Activated T-cell treated with anti-CD3 and anti-CD28 coated beads, Interleukin-2, amount 50 U/mL, for 72 hours (primary cell): ENCODE measurements at places on chromosomes 11 and 22. TPM values are rescaled to one million over a fixed set of nuclear protein-coding genes. Genes with fewer than 3 reads are reported as not detected.

Gene FXYD2
- total RNA-seq: 3.7 TPM

Gene SEC14L6
- not detected for total RNA-seq

Gene CARD18
- not detected for total RNA-seq

Gene CLDN5
- 0.30 TPM for total RNA-seq

DNA sequence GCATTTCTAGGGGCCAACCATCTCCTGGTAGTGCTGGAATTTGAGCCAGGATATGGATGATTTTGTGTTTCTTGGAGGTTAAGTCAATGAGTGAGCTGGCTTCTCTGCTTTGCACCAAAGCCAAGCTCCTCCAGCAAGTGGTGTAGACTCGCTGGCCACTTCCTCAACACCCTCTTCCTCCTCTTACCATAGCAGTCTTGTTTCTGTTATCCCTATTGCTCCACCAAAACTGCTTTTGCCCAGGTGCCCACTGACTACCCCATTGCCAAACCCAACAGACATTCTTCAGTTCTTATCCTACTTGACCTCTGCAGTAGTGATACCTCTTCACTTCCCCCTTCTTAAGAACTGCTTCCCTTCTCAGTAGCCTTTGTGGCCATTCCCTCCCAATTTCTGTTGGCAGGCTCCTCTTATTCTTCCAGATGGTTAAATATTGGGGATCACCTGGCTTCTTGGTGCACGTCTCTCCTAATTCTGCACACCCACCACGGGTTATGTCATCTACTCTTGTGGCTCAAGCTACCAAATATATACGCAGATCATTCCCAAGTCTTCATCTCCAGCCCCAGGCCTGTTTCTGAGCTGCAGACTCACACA lies 7.0 kb upstream of the PRG2 start:
- no peak overlapping the region for H3K4me3 ChIP-seq
- H3K36me3 ChIP-seq: no peaks in the 10 kb centered on the region
- no peak for DNase-seq
- no peaks in the 10 kb centered on the region for H3K27me3 ChIP-seq
- no peaks in the 10 kb centered on the region for H3K4me1 ChIP-seq

- H3K4me1 ChIP-seq: peaks cover 17% of the 10 kb centered on the region
- H3K36me3 ChIP-seq: no peaks in the 10 kb centered on the region
- no peak overlapping the region for H3K27ac ChIP-seq
- DNase-seq: no peak
Measured at GRCh38 chr11:4479644-4480043, 2.8 kb upstream of the OR52K1 start.

- no peaks in the 10 kb centered on the region for H3K36me3 ChIP-seq
- peaks cover 52% of the 10 kb centered on the region for H3K27me3 ChIP-seq
- no peak for DNase-seq
- no peak overlapping the region for H3K27ac ChIP-seq
- H3K4me1 ChIP-seq: peaks cover 4% of the 10 kb centered on the region
Measured at GRCh38 chr11:22347857-22348487, 9.8 kb downstream of the SLC17A6 start.

DNA sequence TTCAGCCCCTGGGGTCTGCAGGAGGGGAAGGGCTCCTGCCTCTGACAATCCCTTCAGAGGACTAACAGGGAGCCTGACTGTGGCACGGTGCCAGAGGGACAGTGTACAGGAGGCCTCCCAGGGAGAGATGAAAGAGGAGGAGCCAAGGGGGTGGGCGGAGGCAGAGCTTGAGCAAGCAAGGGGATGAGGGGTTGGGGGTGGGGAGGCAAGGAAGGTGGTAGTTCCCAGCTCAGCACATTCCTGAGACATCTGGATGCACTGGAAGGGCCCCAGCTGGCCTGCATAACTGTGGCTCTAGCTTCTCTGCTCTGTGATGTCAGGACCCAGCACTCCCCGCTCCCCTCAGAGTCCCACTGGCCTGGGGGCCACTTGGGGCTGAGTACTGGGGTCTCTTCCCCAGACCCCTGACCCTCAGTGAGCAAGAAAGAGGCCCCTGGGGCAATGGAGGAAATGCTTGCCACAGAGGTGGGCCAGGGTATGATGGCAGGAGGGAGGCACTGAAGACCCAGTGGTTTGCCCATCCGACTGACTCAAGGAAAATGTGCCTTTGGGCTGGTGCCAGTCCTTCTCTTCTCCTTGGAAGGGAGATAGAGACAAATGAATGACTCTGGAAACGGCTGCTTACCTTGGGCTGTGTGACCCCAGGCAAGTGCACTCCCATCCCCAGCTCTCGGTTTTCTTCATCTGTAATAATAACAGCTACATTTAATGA lies 13.3 kb downstream of the CREB3L1 start:
- no peak overlapping the region for H3K4me3 ChIP-seq
- no peak overlapping the region for H3K27ac ChIP-seq
- peaks cover 7% of the 10 kb centered on the region for H3K27me3 ChIP-seq
- no peaks in the 10 kb centered on the region for H3K36me3 ChIP-seq
- H3K4me1 ChIP-seq: peaks cover 3% of the 10 kb centered on the region

DNA sequence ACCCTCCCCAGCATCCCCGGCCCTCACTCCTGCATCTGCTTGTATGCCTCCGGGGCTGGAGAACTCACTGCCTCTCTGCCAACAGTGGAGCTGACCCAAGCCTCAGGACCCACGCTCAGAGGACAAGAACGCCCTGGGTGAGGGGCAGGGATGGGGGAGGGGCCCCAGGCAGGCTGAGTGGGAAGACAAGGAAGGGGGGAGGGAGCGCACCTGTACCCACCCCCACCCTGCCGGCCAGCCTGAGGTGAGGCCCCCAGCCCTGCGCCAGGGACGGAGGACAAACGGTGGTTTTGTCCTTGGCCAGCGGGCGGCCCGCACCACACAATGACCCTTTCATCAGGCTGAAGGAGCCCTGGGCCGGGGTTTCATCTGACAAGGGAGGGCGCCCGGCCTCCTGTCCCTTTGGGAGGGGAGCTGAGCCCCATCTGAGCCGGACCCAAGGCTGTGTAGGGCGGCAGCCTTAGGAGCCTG lies 10.0 kb downstream of the WNT7B start:
- DNase-seq: no peak
- no peaks in the 10 kb centered on the region for H3K4me1 ChIP-seq
- H3K36me3 ChIP-seq: no peaks in the 10 kb centered on the region
- no peak overlapping the region for H3K4me3 ChIP-seq
- H3K27me3 ChIP-seq: peaks cover 13% of the 10 kb centered on the region

Gene FAM118B
- total RNA-seq: 11.1 TPM

Gene SLN
- total RNA-seq: not detected

DNA sequence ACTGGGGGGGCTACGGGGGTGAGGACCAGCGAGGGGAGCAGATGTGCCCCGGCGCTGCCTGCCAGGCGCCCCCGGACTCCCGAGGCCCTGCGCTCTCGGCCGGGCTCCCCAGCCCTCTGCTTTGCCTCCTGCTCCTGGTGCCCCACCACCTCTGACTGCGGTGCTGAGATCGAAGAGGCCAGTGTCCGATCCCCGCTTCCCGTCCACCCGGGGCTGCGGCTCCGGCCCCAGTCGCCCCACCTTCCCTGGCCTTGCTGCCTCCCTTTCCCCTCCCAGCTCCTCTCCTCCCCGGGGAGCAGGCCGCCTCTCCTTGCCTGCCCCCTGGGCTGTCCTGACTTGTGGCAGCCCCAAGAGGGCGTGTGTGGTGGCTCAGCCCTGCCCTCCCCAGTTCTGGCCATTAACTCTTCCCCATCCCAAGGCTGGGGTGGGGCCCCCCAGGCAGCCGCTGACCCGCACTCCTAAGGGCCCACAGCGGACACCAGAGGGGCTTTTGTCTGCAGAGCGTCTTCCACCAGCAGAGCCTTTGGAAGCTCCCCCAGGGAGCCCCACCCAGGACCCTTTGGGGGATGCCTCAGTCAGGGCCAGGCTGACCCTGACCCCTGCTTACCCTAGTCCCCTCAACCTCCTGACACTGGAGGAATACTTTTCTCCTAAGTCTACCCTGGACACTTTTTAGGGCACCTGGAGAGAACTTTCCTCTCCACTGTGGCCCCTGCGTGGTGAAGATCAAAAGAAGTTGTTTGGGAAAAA lies 16.6 kb downstream of the RTN4RL2 start:
- peak; percentile 40 for DNase-seq
- H3K27me3 ChIP-seq: peaks cover 33% of the 10 kb centered on the region
- H3K4me3 ChIP-seq: peak overlapping the region; percentile 80
- peaks cover 42% of the 10 kb centered on the region for H3K4me1 ChIP-seq
- no peaks in the 10 kb centered on the region for H3K36me3 ChIP-seq
- no peak overlapping the region for H3K27ac ChIP-seq

Gene DDX10
- total RNA-seq: 24.9 TPM

Gene CRYBA4
- 0.63 TPM for total RNA-seq

DNA sequence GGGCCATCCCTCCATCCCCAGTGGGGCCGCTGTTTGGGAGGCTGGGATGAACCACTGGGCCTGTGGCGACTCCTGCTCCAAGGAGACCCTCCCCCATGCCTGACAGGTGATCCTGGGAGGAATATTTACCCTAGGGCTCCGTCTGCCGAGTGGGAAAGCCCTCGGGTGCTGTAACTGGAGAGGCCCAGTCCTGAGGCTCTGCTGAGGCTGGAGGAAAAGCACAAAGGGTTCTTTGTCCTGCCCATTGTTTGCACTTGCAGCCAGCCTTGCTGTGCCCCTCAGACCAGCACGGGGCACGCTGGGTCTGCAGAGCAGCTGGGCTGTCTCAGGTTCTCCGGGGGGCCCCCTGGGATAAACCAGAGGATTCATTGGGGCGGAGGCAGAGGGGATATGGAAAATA lies 321.1 kb downstream of the MN1 start:
- H3K36me3 ChIP-seq: no peaks in the 10 kb centered on the region
- no peak overlapping the region for H3K27ac ChIP-seq
- H3K4me1 ChIP-seq: no peaks in the 10 kb centered on the region
- H3K27me3 ChIP-seq: no peaks in the 10 kb centered on the region
- no peak overlapping the region for H3K4me3 ChIP-seq

- peaks cover 4% of the 10 kb centered on the region for H3K36me3 ChIP-seq
- no peaks in the 10 kb centered on the region for H3K4me1 ChIP-seq
- no peaks in the 10 kb centered on the region for H3K27me3 ChIP-seq
- H3K27ac ChIP-seq: no peak overlapping the region
- H3K4me3 ChIP-seq: no peak overlapping the region
Measured at GRCh38 chr22:44442186-44442815, 55.7 kb downstream of the RTL6 start.

DNA sequence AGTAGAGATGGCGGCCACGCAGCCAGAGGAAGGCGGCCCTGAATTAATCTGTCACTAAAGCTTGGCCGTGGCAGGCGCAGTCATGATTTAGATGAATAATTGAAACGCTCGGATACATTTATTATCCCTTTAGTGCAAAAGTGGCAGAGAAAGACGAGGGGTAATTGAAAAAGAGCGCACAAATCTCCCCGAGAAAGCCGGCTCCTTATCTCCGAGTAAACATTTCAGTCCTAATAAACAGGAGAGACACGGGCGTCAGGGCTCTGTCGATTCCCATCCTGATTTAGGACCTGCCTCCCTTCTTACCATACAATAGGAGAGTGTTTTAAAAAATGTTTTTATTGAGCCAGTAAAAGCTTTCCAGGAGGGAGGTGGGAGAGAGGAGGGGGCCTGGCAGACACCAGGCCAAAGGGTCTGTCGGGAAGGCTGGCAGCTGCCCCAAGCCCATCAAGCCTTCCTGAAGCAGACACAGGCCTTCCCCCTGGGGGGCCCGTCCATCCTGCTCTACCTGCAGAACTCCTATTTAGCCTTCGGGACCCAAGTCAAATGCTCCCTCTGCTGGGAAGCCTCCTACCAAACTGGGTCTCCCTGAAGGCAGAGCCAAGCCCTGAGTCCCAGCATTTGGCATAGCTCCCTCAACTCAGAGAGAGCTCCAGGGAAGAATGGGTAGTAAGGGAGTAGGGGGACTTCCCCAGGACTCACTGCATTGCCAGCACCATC lies 22.8 kb downstream of the OTUB1 start:
- H3K36me3 ChIP-seq: peaks cover 5% of the 10 kb centered on the region
- no peak overlapping the region for H3K4me3 ChIP-seq
- peaks cover 31% of the 10 kb centered on the region for H3K27me3 ChIP-seq
- H3K27ac ChIP-seq: no peak overlapping the region
- H3K4me1 ChIP-seq: peaks cover 16% of the 10 kb centered on the region
- no peak for DNase-seq
